Myocyte (in vitro differentiated cells): ENCODE measurements at places on chromosomes 1 and 21. TPM values are rescaled to one million over a fixed set of nuclear protein-coding genes. Genes with fewer than 3 reads are reported as not detected.

- no peak for DNase-seq
These were observed 216.0 kb upstream of the NEGR1 start for GRCh38 chr1:72498371-72498770.

GRCh38 chr1:151065089-151065645, 5.0 kb downstream of the MLLT11 start:
- no peak for DNase-seq

DNA sequence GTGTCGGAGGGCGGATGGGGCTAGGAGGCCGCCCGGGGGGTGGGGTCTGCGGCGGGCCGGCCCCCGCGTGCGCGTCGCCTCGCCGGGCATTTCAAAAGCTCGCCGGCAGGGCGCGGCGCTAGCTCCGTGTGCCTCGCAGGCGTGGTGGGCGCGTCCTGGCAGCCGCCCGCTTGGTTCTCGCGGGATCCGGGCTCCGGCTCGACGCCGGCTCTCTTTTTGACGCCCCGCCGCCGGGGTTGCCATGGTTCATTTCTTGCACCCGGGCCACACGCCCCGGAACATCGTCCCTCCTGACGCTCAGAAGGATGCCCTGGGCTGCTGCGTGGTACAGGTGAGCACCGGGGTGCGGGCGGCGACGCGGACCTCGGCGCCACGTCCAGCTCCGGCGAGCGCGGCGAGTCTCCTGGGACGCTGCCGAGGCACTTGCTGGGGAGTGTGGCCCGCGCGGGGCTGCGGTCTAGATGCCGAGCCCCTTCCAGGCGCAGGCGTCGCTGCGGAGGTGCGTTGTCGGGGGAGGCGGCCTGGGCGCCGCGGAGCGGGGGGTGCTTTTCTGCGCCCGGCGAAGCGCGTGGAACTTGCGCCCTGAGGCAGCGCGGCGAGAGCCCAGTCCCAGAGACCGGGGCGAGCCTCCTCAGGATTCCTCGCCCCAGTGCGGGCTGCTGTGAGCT, at the start of gene ZYG11A:
TSS of gene ZYG11A (plus strand) at position 118 of the 668 bp plus-strand sequence. CDS start at position 242, 124 bp downstream.
- DNase-seq, result peak; percentile 35

OVAAL gene
- 3.3 and 4.1 TPM in 2 replicates for total RNA-seq

CRYZ gene
- 44.3 and 46.0 TPM in 2 replicates for total RNA-seq

DNA sequence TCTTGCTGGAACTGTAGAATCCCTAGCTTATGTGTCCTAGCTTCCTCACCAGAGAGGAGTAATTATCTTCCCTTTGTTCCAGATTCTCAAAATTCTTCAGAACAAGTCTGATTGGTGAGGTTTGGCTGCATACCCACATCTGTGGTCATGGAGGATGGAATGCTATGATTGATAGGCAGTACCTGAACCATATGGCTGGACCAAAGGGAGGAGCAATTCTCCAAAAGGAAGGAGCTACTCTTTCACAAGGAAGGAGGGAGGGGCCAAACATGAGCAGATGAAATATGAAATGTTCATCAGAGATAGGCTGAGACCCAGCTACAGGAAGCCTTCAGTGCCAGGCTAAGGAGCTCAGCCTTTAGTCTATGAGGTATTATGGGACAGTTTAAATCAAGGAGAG, 5.0 kb upstream of the RNF19B start:
- no peak for DNase-seq

- no peak for DNase-seq
These were observed 119.8 kb downstream of the RNF220 start for GRCh38 chr1:44524655-44525500.

- peak; percentile 95 for DNase-seq
These were observed 666 bp downstream of the PAFAH2 start for GRCh38 chr1:25996966-25997827.

UBASH3A gene
- not detected in 2 replicates for total RNA-seq

GRCh38 chr1:93673163-93673829, 8.3 kb downstream of the BCAR3 start:
- DNase-seq, result no peak

PLA2G2C gene
- not detected in 2 replicates for total RNA-seq

LGALS8 gene
- total RNA-seq, result 21.2 and 30.4 TPM in 2 replicates

DNA sequence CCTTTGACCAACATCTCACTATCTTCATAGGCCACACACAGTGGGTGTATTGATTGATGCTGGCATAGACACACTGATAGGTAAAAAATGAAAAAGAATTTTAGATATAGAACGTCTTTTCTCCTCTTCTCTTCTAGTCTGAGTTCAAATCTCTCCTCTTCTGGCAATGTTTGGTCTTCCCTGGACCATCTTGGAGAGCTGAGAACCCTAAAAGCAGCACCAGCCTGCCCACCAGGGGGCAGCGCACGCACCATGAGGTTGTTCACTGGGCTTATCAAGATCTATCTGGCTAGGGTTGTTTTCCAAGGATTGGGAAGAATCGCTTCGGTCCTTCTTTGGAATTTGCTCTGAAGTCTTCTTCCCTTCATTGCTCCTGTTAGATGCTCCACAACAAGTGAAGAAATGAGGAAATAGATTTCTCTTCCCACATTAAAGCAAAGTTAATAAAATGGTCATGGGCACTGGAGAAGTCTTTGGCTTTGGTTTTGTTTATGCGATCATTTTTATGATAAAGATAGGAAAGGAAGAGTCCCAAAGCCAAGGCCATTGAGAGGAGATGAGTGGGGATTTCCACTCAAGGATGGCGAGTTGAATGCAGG, 104.0 kb upstream of the OLIG2 start:
- no peak for DNase-seq

DNA sequence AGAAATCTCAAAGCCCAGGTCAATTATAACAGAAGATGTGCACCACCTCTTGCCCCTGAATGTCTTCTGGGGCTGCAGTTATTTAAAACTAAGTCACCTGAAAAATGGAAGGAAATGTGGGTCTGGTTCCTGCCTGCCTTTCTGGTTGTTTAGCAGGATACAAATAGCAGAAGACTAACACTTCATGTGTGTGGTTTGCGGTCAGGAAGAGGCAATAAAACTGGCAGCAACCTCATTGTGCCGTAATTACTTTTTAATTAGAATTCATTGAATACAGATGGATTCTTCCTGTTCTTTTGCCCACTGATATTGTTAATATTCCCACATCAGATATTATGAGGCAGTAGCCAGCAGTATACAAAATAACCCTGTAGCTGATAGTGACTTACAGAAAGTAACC, 345.7 kb downstream of the ZNF326 start:
- peak; percentile 12 for DNase-seq

- peak; percentile 34 for DNase-seq
These were observed 100.0 kb upstream of the EDEM3 start for GRCh38 chr1:184854496-184855140.

DNA sequence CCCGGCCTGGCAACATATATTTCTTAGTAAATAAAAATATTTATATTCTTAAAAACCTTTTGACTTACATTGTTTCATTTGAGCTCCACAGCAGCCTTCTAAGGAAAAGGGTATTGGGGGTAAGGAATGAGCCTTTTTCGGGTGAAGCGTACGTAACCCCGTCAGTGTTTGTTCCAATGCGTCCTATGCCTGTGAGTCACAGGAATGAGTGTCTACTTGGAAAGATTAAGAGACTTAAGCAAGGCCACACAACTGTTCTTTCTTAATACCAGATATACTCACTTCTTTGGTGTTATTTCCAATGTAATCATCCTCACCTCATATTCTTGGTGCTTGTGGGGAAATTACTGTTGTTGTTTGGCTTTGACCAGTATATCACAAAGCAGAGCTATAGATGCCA, 22.7 kb downstream of the WDTC1 start:
- DNase-seq, result no peak

ZNF644 gene
- 53.3 and 62.1 TPM in 2 replicates for total RNA-seq
